ENCODE measurements at places on chromosomes 6 and 20.
A peak's percentile ranks its signal among the peaks of the same experiment; 100 is the strongest.

GRCh38 chr6:90110971-90111370, 185.7 kb downstream of the BACH2 start:
- no peaks in the 10 kb centered on the region for H3K36me3 ChIP-seq
- no peaks in the 10 kb centered on the region for H3K4me1 ChIP-seq
- no peak overlapping the region for H3K27ac ChIP-seq
- no peaks in the 10 kb centered on the region for H3K27me3 ChIP-seq
- H3K4me3 ChIP-seq: no peak overlapping the region

GRCh38 chr6:80249897-80250296, 143.4 kb downstream of the BCKDHB start:
- no peaks in the 10 kb centered on the region for H3K27me3 ChIP-seq
- H3K36me3 ChIP-seq: no peaks in the 10 kb centered on the region
- no peak overlapping the region for H3K4me3 ChIP-seq

DNA sequence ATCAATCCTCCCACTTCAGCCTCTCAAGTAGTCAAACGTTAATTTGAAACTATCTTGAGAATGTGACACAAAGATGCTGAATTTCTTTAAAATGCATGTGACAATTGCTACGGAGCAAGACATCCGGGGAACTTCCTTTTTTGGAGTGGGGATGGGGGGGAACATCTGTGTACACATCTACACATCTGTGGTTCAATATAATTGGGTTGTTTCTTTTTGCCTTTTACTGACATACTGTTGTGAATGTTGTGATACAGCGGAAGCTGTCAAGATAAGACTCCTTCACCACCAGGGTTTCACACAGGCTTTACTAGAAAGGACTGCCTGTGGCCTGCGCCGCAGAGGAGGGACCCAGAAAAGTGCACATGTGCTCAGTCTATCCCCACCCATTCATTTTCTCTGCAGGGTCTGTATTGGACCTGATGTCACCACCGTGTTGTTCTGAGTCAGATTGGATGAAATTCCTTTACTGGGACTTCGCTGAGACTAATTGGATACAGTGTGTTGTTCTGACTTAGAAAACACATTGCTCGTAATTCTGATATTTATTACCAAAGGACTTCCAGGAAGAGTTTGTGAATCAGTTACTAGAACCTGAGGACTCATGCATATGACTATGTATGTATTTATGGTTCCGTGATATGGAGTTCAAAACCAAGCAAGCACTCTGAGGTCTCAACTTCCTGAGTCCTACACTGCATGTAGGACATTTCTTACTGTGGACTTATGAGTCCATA, 98.7 kb upstream of the SGK1 start:
- H3K4me1 ChIP-seq: no peaks in the 10 kb centered on the region
- no peak overlapping the region for H3K27ac ChIP-seq
- no peak for DNase-seq
- H3K4me3 ChIP-seq: no peak overlapping the region
- no peaks in the 10 kb centered on the region for H3K27me3 ChIP-seq
- no peaks in the 10 kb centered on the region for H3K36me3 ChIP-seq

- no peaks in the 10 kb centered on the region for H3K27me3 ChIP-seq
- H3K4me1 ChIP-seq: no peaks in the 10 kb centered on the region
- no peak overlapping the region for H3K4me3 ChIP-seq
These were observed 663.9 kb downstream of the PRKN start for GRCh38 chr6:162063666-162064065.

DNA sequence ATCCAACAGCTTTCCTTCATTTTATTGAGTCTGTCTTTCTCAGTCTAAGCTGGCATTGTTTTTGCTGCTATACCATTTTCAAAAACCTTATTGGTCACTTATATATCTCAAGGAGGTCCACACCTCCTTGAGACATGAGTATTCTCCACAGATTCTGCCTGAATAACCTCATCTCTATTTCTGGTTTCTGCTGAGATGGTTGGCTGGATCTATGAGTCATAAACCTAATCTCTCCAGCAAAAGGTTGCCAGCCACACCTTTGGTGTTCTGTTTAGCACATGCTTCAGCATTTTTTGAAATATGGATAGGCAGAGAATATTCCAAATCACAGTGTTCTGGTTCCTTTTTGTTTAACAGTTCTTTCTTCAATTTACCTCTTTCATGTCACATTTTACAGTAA, 40.8 kb upstream of the TMEM244 start:
- no peaks in the 10 kb centered on the region for H3K4me1 ChIP-seq
- H3K27ac ChIP-seq: no peak overlapping the region
- H3K36me3 ChIP-seq: no peaks in the 10 kb centered on the region
- DNase-seq: no peak

- DNase-seq: no peak
- H3K27ac ChIP-seq: no peak overlapping the region
- no peaks in the 10 kb centered on the region for H3K27me3 ChIP-seq
- H3K4me1 ChIP-seq: peaks cover 5% of the 10 kb centered on the region
- H3K36me3 ChIP-seq: no peaks in the 10 kb centered on the region
These were observed 62.0 kb upstream of the TOP1 start for GRCh38 chr20:40966516-40967185.

DNA sequence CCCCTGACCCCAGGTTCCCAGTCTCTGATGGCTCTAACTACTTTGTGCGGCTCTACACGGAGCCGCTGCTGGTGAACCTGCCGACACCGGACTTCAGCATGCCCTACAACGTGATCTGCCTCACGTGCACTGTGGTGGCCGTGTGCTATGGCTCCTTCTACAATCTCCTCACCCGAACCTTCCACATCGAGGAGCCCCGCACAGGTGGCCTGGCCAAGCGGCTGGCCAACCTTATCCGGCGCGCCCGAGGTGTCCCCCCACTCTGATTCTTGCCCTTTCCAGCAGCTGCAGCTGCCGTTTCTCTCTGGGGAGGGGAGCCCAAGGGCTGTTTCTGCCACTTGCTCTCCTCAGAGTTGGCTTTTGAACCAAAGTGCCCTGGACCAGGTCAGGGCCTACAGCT, 9.6 kb downstream of the PIGT start:
- no peak for DNase-seq
- no peak overlapping the region for H3K27ac ChIP-seq

GRCh38 chr20:10618611-10619245, 55.1 kb downstream of the JAG1 start:
- no peak overlapping the region for H3K4me3 ChIP-seq
- no peak for DNase-seq
- H3K27me3 ChIP-seq: no peaks in the 10 kb centered on the region
- H3K36me3 ChIP-seq: peaks cover 4% of the 10 kb centered on the region

- DNase-seq: peak; percentile 70
- H3K4me3 ChIP-seq: no peak overlapping the region
- H3K4me1 ChIP-seq: no peaks in the 10 kb centered on the region
- H3K27ac ChIP-seq: peak overlapping the region; percentile 74
These were observed 22.6 kb upstream of the RIN2 start for GRCh38 chr20:19735446-19735845.

DNA sequence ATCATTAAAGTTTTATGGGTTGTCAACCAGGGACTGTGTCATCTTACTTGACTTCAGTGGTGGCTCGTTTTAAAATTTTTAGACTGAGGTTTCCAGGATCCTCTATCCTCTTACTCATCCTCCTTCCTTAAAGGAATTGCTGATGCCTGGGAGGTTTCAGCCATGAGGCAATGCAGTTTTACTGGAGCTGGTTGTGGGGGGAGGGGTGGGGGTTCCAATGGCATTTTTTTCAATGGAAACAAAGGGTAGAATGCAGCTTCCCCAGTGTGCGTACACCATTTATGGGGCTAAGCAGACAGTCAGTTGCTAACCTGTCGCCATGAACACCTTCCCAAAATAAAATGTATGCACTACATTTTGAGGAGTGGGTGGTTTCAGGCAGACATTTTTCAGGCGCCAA, 88.0 kb downstream of the METTL24 start:
- H3K4me1 ChIP-seq: no peaks in the 10 kb centered on the region
- peak; percentile 70 for DNase-seq
- no peaks in the 10 kb centered on the region for H3K27me3 ChIP-seq

DNA sequence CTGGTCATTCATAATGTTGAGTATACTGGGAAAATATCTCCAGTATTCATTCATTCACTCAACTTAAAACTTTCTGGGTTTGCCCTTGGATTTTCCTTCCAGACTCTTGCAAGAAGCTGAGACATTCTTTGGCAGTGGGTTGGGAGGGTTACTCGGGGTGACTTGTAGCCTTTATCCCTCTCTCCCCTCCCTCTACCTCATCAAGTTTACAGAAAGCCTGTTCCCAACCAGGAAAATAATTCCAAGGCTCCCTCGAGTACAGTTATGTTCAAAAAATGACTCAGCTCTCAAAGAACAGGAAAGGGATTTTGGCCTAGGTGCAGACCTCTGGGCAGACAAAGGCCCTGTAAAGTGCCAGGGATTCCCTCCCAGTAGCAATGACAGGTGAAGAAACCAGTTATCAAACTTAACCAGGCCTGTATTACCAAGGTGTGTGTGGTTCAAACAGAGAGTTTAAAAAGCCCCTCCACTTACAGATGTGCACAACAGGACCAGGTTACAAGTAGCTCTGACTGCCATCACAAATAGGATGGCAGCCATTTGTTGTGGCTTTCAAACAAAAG, 22.2 kb downstream of the FKBP1A start:
- peaks cover 69% of the 10 kb centered on the region for H3K36me3 ChIP-seq
- H3K4me1 ChIP-seq: peaks cover 6% of the 10 kb centered on the region
- H3K27me3 ChIP-seq: no peaks in the 10 kb centered on the region
- no peak overlapping the region for H3K27ac ChIP-seq
- no peak for DNase-seq
- no peak overlapping the region for H3K4me3 ChIP-seq

DNA sequence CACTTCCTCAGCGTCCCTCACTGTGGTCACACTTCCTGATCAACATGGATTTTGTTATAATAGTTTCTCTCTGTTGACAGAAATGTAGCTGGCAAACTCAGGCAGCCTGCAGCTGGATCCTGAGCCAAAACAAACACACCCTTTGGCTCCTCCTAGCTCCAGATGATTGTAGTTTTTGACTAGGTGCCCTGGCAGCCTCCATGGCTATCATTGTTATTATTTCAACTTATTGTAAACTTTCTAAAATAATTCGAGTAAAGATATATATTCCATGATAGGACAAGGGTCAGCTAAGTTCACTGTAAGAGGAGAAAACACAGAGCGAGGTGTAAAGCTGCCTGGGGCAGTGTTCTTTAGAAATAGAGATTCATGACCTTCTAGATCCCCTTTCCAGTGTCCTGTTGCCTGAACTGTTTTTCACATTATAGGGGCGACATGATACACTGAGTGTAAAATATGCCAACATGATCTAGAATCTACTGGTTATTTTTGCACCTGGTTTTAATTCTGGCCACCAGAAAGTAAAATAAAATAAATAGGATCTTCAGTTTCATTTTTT, 98.2 kb upstream of the HDGFL1 start:
- H3K4me1 ChIP-seq: peaks cover 4% of the 10 kb centered on the region
- H3K36me3 ChIP-seq: no peaks in the 10 kb centered on the region
- peak; percentile 43 for DNase-seq
- H3K4me3 ChIP-seq: no peak overlapping the region
- no peaks in the 10 kb centered on the region for H3K27me3 ChIP-seq

- no peak overlapping the region for H3K4me3 ChIP-seq
- no peak overlapping the region for H3K27ac ChIP-seq
- DNase-seq: peak; percentile 41
- H3K4me1 ChIP-seq: no peaks in the 10 kb centered on the region
- no peaks in the 10 kb centered on the region for H3K36me3 ChIP-seq
These were observed 147.5 kb downstream of the ERMARD start for GRCh38 chr6:169898788-169899480.

Data from endodermal cell (in vitro differentiated cells).